ENCODE measurements at places on chromosomes 6 and 20.

- no peak for DNase-seq
These were observed 311.8 kb downstream of the CD83 start for GRCh38 chr6:14429396-14429795.

DNA sequence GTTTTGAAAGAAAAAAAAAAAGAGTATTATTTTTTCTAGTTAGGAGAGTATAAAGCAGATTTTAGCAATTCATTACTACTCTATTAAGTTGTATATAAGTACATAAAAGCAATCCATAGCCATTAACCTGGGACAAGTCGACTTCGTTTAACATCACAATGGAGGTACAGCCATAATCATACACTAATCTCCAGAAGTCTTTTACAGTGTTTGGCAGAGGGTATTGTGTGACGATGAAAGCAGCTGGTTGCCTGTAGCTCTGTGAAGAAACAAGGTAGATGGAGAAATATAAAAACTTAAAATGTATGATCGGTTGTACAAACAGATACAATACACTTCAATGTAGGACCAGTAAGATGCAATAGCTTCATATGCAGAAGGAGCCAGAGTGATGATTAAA is 75.9 kb upstream of the THEMIS start:
- no peak for DNase-seq

DNA sequence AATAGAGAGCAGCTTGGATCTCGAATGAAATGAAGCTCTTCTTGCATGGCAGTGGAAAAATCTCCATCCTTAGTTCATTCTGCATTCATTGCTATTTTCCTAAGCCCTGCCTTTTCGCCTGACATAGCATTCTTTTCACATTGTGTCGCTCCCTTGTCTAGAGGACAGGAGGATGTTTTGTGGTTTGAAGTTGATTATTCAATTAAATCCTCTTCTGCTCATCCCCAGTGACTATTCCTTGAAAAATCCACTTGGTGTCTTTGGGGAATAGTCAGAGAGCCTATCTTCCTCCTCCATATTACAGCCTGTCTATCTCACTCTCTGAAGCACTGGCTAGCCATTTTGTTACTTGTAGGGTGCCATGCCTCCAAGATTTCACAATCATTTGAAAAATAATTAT is 161.2 kb downstream of the KLHL32 start:
- no peak for DNase-seq

DNA sequence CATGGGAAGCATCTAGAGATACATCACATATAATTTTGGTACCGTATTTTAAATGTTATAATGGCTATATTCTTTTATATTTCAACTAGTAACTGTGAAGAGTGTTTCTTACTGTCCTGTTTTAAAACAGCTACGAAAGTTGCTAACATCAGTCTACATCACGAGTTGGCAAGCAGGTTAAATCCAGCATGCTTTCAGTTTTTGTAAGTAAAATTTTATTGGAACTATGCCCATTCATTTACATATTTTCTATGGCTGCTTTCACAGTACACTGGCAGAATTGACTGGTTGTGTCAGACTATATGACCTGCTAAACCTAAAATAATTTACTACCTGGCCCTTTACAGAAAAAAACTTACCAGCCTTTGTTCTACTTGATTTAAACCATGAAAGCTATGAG is 478.1 kb downstream of the PHF3 start:
- DNase-seq = no peak

GRCh38 chr6:55974688-55975087 is 99.3 kb upstream of the BMP5 start:
- no peak for DNase-seq

DNA sequence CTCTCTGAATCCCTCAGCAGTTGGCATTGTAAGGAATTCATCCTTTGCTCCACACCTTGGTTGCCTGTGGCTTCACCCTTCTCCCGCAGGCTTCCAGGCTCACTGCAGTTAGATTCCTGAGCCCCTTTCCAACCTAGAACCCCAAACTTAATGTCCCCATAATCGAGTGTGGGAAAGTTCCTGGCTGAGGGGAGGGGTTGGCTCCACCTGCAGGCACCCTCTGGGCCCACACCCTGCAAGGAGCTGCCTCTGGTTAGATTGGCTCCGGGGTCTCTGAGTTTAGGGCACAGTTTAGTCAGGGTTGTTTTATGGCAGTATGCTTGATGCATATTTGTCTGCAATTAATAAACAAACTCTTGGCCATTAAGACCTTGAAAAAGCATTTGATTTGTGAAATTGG is 63.4 kb downstream of the MTHFD1L start:
- DNase-seq = peak; percentile 39

DNA sequence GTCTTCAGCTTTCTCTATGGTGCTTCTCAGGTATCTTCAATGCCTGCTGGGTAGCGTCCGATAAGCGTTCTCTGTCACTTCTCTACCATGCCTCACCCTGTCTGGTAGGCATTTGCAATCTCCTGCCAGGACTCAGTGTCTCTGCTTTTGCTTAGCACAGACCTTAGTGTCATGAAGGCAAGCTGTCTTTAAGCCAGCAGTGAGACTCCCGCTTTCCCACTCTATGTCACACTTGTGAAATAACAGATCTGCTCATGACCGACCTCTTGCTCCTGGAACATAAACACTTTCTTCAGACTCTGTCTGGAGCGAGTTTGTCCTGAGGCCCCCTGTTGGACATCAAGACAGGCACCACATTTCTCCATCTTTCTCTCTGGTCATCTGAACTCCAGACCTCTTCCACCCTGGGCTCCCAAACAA is 17.0 kb downstream of the ADGRB3 start:
- DNase-seq = no peak

GRCh38 chr6:160217073-160217472 is 41.5 kb downstream of the SLC22A2 start:
- DNase-seq = no peak

DNA sequence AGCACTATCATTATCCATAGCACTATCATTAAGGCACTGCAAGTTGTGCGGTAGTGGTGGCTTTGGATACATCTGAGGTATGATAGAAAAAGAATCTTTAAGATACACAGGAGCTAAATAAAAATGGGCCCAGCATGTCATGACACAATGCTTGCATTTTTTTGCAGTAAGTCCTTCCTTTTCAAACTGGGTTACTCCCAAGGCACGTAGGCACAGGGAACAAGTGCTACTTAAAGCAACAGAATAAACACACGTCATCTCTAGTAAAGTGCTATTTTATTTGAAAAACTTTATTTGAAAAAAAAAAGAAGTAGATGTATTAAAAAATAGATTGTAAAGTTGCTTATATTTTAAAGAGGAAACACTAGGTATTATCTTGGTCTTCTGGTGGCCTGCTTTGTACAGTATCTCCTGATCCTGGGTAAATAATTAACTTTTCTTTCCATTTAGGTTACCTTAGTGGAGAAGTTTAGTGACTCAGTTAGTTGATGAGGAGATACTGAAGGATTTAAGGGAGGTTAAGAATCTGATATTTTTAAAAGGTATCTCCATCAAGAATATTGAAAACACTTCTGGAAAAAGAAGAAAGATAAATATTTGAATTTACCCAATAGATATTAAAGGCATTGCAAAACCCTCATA is 129.6 kb downstream of the EDN1 start:
- no peak for DNase-seq

DNA sequence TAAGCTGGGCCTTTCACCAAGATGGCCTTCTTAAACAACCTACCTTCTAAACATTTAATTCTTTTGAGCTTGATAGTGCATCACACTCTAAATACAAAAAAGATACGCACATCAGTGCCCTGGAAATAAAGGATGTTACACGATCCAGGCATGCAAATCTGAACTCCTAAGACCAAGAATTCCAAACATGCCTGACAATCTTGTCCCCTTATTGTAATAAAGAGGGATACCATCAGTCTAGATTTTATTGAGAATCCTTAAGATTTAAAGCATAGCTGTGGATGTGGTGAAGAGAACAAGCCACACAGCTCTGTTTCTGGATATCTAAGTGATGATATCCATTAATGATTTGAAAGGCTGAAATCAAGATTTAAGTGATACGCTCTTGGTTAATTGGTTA is 13.0 kb downstream of the ZNF451 start:
- no peak for DNase-seq

DNA sequence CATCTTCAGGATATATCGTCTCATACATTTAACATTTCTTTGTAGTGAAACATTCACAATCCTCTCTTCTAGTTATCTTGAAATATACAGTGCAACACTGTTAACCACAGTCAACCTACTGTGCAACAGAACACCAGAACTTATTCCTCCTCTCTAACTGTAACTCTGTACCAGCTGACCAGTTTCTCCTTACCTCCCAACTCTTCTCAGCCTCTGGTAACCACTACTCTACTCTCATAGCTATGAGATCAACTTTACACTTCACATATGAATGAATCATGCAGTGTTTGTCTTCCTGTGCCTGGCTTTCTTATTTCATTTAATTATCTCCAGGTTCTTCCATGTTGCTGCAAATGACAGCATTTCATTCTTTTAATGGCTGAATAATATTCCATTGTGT is 337.6 kb downstream of the BTBD9 start:
- no peak for DNase-seq

- DNase-seq = no peak
These were observed 67.8 kb upstream of the ADGRF4 start for GRCh38 chr6:47630587-47630986.

DNA sequence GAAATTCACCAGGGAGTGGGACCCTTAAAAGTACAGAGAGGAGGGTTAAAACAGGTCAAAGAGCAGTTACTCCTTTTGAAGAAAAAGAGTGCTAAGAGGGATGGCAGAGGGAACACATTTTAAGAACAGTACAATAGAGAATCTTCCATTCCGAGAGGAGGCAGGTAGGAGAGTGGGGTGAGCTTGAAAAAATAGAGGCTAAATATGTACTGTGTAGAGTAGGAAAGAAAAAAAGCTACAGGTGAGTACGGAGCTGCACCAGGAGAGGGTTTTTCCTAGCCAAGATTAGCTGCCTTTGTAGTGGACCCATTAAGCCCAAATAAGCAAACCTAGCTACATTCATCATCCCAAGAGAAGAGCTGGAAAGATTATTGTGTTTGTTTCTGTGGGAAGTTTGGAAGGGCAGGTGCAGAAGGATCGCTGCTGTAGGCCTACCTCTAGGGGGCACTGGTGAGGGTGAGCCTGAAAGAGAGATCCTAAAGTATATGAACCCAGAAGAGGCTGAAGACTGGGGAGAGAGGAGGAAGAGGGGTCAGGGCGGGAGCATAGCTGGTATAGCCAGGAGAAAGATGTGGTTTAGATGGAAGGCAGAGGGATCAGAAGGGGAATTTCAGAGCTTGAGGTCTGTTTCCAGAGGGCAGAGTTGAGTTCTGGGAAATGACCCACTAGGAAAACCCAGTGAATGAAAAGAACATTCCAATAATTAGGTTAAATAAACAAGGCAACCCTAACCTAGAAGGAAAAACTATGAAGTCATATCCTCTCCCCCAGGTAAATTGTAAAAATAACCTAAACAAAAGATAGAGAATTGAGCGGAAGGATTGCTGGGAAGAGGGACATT is 50.2 kb upstream of the HINT3 start:
- peak; percentile 41 for DNase-seq

DNA sequence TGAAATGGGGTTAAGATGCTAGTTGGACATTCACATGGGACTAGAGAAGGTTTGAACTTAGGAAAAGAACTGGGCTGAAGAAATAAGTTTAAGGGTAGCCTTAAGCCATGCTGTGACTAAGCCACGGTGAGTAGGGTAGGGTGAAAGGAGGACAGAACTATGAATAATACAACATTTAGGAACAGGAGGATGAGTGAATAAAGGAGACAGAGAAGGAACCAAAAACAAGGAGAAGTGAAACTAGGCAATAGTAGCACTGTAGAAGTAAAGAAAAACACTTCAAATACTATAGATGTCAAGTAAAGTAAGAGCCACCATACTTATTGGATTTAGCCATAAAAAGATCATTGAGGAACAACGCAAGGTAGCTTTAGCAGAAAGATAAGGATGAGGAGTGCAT is 111.2 kb downstream of the KCNQ5 start:
- DNase-seq = no peak

DNA sequence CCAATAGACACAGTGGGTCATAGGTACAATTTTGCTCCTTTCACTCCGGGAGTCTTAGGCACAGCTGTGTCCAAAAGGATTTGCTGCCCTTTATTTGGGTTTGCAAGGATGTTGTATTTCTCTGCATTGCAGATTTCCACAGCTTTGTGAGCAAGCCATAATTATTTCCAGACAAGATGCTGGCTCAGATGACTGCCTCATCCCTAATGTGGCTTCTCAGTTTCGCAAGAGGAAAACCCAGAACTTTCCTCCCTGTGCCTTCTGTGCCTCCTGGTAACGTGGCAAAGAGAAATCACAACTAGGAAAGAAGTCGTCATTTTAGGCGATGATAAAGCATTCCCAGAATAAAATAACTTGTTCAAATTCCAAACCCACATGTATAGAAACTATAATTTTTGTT is 33.7 kb downstream of the FAM50B start:
- DNase-seq = no peak

- no peak for DNase-seq
These were observed 386.0 kb upstream of the MAN1A1 start for GRCh38 chr6:119735530-119735929.

GRCh38 chr20:39882806-39883205 is 806.2 kb downstream of the MAFB start:
- DNase-seq = no peak

GRCh38 chr6:48290595-48290994 is 179.6 kb upstream of the PTCHD4 start:
- no peak for DNase-seq

DNA sequence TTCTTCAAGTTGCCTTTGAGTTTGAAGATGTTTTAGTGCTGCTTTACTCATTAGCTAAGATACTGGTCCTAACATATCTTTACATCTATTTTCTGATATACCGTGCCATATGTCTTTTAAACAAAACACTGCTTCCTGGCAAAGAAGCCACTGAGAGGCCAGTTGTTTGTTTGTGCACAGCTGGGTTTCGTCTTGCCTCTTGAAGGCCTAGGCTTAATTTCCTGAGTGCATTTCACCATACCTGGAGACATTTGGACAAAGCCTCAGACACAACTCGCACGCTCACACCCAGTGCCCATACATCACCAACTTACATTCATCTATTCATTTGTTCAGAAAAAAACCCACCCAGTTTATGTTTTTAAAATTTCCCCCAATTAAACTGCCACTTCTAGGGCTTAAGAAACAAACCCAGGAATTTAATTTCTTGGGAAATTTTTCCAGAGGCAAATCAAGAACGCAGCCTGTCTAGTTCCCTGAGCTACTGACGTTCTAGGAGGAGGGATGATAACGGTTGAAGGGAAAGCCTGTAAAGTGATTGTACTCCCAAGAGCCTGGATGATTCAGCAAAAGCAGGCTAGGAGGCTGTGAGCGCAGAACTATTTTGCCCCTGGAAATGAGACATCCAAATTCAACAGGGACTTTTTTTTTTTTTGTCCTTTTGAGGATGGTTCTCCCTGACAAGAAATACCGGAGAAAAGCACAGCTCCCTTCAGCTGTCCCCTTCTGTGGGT is 77.7 kb downstream of the OLIG3 start:
- DNase-seq = no peak

DNA sequence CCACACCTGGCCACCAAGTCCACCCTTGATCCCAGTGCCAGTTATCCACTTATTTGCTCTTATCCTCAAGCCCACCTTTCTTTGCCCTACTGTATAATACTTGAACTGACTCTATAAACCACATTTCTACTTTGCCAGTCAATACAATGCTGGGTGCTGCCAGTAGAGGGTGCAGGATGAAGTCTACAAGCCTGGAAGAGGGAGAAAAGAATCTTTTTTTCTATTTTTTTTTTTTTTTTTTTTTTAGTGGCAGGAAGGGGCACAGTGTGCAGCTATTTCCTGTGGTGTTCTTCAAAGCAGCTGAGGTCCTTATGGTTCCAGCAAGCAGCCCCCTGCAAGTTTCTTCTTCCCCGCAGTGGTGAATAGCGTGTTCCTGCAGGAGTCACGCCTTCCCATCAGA is 22.2 kb upstream of the GABRR1 start:
- DNase-seq = peak; percentile 34

- DNase-seq = no peak
These were observed 13.2 kb upstream of the PARD6B start for GRCh38 chr20:50717974-50718761.
